ENCODE measurements at places on chromosomes 5 and 9.

GRCh38 chr9:137323531-137324331 lies 21.7 kb upstream of the NRARP start:
- DNase-seq = no peak

- DNase-seq = no peak
Measured at GRCh38 chr5:55645304-55645703, 66.8 kb downstream of the SLC38A9 start.

GRCh38 chr5:11905206-11905605 lies 960 bp upstream of the CTNND2 start:
- DNase-seq = no peak

GRCh38 chr5:91183743-91184142 lies 199.4 kb downstream of the ARRDC3 start:
- DNase-seq = peak; percentile 51

DNA sequence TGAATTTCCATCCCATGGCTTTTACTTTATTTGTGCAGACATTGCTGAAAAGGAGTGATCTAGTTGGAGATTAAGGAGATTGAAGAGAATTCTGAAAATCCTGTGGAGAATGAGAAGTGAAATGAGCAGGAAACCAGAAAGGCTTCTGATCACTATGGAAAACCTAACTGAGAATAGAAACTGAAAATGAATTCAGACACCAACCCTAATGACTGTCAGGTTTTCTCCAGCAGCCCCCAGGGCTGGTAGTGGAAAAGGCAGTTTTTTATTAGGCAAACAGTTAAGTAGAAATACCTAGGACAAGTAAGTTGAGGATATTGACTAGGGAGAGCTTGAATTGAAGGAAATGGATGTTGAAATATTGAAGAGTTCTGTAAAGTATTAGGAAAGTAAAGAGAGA lies 14.7 kb upstream of the ARRDC3 start:
- DNase-seq = no peak

GRCh38 chr5:133382661-133383579 lies 229.4 kb downstream of the FSTL4 start:
- no peak for DNase-seq

DNA sequence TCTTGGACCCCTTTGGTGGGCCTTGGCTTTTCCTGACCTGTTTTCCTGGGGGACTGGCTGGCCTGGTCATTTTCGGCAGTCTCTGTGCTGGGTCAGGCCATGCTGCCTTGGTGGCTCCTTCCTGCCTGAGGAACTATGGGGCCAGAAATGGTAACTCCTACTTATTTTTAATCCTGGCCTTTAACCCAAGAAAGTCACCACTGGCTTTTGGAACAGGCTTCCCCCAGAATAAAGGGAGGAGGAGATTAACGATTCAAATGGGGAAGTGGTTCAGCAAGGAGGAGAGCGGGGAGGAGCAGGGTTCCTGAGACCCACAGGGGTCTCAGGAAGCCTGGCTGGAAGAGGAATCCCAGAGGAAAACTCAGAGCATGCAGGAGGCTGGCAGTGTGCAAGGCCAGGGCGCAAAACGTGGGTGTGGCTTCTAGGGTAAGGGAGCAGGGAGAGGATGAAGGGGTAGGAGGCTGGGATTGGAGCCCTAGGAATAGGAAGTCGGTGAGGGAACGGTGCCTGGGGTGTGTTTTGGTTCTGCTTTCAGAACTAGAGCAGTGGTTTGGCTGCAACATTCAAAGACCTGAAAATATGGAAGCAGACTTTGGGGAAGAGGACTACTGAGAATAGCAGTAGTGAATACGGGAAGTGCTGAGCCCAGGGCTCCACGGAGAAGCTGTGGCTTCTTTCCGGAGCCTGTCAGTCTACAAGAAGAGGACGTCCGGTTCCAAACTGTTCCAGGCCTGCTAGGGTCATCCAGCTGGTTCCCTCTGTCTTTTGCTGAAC lies 271.1 kb upstream of the KLF4 start:
- no peak for DNase-seq

GRCh38 chr5:107538331-107538730 lies 132.4 kb downstream of the EFNA5 start:
- no peak for DNase-seq

DNA sequence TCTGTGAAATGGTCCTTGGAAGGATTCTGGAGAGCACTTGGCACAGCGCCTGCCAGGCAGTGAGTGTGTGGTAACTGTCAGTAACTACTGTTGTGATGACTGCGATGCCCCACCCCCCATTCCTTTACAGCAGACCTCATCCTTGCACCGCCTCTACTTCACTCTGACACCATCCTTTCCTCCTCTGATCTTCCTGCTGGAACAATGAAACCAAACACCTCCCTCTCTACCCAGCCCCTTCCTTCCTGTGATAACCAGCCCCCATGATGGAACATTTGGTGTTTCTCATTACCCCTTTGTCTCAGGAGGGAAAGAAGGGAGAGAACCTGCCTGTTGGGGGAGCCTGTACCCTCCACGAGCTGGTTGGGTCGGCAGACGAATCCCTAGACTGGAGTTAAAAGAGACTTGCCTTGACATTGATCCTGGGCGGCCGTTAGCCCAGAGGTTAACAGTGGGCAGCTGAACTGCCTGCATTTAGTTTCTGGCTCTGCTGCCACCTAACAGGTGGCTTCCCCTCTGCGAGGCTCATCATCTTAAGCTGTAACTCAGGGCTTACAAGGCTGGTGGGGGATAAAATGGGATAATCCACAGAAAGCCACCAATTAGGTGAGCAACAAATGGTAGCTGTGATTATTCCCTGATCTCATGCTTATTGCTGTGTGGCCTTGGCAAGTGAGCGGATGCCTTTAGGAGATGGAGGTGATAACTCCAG lies 34.2 kb upstream of the GRPEL2 start:
- no peak for DNase-seq

- DNase-seq = peak; percentile 24
Measured at GRCh38 chr9:27765266-27766072, 192.2 kb upstream of the C9orf72 start.

DNA sequence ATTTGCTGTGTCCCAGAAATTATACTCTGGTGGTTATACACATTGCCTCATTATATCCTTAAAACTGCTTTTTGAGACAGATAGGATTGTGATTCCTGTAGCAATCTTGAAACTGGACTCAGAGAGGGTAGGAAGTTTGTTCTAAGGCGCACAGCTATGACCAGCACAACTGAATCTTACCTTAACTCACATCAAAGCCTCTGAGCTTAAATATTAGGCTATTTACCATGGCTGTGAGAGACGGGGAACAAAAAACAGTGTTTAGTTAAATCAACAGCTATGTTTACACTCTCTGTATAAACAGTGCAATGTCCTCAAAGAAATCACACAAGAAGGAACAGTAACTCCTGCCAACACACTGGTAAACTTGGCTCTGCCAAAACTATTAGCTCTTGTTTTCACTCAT lies 50.9 kb upstream of the TUT7 start:
- no peak for DNase-seq

GRCh38 chr9:81861644-81862043 lies 66.6 kb upstream of the SPATA31D4 start:
- DNase-seq = no peak

DNA sequence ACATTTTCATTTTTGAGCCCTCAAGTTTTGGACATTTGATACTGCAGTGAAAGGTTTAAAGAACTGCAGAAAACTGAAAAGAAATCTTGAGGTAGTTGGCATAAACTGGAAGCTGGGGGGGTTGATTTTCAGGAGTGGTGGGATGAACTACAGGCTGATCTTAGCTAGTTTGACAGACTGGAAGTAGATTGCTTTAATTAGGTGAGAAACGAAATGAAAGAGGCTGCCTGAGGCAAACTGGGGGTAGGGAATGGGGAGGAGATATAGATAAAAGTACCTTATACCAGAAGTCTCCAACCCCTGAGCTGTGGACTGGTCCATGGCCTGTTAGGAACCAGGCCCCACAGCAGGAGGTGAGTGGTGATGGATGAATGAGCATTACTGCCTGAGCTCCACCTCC lies 101.4 kb upstream of the SPEF2 start:
- no peak for DNase-seq

GRCh38 chr9:73073337-73074175 lies 78.1 kb upstream of the ANXA1 start:
- no peak for DNase-seq

DNA sequence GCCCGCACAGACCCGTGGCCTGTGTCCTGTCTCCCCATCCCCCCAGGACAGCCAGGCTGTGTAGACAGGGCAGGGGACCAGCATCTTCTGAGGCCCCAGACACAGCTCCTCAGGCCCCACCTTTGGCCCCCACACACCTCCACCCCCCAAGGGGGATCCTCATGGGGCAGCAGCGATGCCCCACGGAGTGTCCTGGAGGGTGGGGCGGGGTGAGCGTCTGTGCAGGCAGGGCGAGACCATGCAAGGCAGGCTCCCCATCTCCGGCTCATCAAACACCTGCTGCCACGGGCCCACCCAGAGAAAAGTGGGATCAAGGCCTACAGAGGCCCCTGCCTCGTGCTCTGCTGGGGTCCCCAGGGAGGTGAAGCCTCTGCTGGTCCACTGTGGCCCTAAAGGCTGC lies 118.7 kb upstream of the FOXD4L5 start:
- no peak for DNase-seq

- peak; percentile 78 for DNase-seq
Measured at GRCh38 chr5:180868960-180869359, 7.9 kb upstream of the ZFP62 start.

GRCh38 chr5:87298692-87299362 lies 31.1 kb downstream of the RASA1 start:
- DNase-seq = no peak

GRCh38 chr9:127828262-127829031 lies 25.8 kb downstream of the FPGS start:
- DNase-seq = no peak

GRCh38 chr5:138337685-138338410 lies at the start of gene FAM53C:
FAM53C (plus strand) TSS chr5:138338266; CDS start chr5:138341336, 3,070 bp downstream.
- peak; percentile 95 for DNase-seq

DNA sequence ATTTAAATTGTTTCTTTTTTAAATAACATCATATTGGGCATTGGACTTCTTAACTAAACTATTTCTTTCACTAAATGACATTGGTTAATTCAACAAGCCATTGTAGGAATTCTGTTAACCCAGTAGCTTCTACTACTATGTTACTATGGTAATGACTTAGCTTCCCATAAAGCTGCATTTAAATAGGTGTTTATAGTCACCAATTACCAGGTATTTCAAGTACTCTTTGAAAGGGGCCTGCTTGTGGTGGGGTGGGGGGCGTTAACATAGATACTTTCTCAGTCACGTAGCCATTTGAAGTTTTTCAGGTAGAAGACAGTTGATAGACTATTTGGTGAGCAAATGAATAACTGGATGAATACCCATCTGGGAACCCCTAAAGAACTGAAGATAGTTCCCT lies 34.0 kb downstream of the PIK3R1 start:
- DNase-seq = no peak

DNA sequence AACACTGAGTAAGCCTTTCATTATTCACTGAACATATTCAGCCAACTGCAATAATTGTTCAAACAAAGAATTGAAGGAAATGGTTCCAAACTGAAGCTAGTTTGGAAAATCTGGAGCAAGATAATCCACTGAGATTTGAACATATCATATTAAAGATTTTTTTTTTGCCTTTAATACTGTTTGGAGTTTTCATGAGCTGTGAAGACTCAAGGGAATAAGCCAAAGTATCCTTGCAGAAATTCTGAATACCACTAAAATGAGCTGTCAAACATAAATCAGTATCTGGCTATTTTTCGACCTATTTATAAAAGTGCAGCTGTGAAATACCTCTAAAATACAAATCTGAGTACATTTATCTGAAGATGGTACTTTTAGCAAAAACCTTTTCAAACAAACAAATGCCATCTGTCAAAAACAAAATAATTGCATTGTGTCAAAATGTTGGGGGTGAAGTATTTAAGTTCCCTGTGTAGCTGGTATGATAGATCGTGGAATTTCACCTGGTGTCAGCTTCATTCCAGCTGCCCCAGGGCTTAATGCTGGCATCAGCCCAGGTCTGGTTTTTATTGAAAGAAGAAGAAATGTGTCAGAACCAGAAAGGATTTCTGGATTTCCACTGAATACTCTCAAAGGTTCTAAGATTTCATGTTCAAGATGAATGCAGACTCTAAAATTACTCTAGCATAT lies 149.0 kb upstream of the GRAMD2B start:
- no peak for DNase-seq

DNA sequence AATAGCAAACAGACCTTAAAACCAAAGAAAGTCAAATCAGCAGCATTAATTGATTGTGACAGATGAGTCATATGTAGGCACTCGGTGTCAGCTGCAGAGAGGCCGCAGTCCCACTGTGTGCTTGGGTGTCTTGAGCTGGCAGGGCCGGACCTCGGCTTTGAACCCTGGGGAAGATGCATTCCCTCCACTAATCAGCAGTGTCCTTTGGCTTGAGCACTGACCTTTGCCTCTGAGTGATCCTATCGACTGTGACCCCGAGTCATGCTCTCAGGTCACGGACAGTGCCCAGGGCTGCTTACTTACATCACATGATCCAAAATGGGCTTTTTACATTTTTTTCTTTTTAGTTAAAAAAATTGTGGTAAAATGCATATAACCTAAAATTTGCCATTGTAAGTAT lies 188.7 kb downstream of the GADD45G start:
- no peak for DNase-seq

GRCh38 chr9:124298646-124299235 lies 41.0 kb downstream of the NEK6 start:
- DNase-seq = no peak

GRCh38 chr9:1254071-1254470 lies 203.9 kb downstream of the DMRT2 start:
- DNase-seq = no peak

GRCh38 chr5:143383988-143384387 lies 19.5 kb downstream of the NR3C1 start:
- no peak for DNase-seq

- peak; percentile 12 for DNase-seq
Measured at GRCh38 chr9:16410601-16411280, 459.7 kb downstream of the BNC2 start.

GRCh38 chr5:29795096-29795652 lies 1398.3 kb upstream of the CDH6 start:
- DNase-seq = no peak

GRCh38 chr9:99743455-99743854 lies 78.2 kb upstream of the NR4A3 start:
- no peak for DNase-seq

DNA sequence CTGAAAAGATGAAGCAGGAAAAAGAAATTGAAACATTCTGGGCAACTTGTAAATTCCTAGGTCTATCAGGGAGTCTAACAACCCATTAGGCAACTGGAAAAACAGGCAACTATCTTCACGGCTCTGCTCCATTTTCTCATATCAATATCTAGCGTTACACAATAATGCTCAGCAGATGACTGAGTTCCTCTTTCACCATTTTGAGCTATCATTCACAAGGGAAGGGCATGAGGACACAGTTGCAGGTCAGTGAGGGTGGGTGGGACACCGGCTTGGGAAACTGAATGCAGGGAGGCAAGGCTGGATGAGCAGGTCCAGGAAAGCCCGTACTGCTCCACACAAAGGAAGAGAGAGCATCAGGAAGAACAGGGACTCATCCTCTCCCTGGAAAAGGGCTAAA lies 67.0 kb downstream of the FRMD3 start:
- no peak for DNase-seq

- peak; percentile 31 for DNase-seq
Measured at GRCh38 chr9:70085241-70085640, 41.6 kb downstream of the MAMDC2 start.
